GM20000 (cell line): ENCODE measurements at places on chromosomes 4 and X.

DNA sequence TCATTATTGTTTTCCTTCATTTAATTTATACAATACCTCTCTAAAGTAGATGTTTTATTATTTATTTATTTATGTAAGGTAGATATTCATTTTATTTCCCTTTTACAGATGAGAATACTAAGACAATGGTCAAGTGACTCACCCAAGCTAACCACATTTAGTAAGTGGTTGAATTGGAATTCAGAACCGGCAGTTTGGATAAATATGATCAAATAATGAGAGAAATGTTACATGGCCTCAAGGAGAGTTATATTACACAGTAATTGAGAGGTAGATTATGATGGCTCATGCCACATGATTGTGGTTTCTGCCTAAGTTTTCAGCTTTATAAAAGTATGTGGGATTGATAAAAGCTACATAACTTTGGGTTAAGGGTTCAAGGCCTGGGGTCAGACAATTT is 239.4 kb upstream of the BOD1L1 start:
- no peak for DNase-seq

GRCh38 chr4:142416711-142417275 is 429.3 kb downstream of the INPP4B start:
- no peak for DNase-seq

DNA sequence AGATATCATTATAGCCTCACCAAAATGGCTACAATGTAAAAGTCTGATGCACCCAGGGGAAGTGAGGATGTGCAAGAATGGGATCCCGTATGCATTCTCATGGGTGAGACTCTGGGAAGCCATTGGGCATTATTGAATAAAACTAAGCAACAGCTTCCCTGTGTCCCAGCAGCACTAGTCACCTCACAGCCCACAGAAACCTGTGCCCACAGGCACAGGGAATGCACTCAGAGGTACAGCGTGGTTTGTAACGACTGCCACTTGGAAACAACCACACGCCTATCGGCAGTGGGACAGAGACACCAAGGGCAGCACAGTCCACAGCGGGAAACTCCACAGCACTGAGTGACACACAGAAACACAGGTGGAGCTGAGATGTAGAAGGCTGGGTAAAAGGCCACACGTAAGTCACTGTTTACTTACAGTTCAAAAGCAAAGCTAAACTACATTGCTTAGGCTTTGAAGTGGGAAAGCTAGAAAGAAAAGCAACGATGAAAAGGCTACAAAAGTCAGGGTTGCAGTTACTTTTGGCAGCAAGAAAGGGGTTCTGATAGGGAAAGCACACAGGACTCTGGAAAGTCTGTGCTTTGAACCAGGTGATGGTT is 69.2 kb downstream of the HAUS3 start:
- no peak for DNase-seq

DNA sequence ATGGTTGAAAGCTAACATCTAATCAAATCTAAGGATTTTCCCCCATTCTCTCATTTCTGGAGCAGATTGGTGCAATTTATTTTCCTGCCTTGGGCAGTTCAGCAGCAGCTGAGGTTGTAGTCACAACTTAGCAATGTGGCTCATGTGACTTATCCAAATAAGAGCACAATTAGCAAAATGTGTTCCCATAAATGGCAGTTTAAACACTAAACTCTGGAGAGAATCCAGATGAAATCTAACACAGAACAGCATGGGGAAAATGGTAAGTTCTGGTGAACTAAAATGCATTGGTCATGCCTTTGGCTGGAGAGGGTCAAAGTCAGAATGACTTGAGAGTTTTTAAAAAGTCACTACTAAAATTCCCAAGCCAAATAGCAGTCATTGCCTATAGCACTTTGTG is 422.6 kb upstream of the DIPK2B start:
- DNase-seq: no peak

DNA sequence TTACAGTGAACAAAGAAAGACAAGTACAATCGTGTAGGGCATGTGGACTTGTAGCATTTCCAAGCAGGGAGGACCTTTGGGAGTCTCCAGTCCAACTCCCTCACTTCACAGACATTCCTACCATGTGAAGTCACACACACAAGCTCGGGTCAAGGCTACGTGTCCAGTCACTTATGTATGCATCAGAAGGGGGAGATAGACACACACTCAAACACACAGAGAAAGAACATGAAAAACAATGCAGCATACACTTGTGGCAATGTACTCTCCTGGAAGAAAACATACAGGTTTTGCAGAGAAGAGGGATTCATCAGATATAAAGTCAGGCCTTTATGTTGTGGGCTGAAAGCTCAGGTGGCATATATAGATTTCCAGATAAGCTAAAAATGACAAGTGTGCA is 136.1 kb upstream of the MID1 start:
- DNase-seq: no peak

- no peak for DNase-seq
These were observed 33.2 kb upstream of the ARSD start for GRCh38 chrX:2962381-2962780.

DNA sequence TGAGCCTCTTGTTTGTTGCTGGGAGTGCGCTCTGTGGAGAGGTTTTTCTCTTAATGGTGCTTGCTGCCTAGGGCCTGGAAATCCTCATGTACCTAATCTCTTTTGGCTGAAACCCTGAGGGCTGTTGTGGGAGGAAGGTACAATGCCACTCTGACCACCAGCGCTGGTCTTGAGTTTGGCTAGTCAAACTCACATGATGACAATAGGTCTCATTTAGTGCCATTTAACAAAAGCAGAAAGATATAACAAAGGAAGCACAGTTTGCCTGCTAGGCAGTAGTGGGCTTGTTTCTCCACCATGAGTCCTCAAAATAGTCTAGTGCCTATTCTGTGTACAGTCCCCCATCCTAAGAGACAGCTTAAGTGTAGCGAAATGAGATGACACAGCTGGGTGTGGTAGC is 111.3 kb downstream of the TSPAN7 start:
- DNase-seq: no peak

- DNase-seq: no peak
These were observed 90.3 kb upstream of the GK2 start for GRCh38 chr4:79498282-79498681.

- DNase-seq: no peak
These were observed 85.5 kb downstream of the BMPR1B start for GRCh38 chr4:94843216-94843615.

DNA sequence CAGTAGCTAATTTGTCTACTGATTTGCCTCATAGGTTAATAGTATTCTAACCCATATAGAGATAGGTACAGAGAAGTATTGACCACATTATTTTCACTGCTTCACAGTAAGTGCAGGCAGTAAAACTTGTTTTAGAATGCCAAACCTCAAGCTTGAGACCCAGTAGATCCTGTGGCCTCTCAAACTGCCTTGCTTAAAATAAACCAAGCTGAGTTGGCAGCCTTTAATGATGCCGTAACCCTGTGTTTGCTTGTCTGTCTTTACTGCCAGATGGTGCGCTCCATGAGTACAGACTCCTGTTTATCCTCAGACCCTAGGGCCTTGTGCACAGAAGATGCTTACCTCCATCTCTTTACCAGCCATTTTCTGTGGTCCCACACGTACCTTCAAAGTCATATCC is 50.8 kb downstream of the ANXA3 start:
- no peak for DNase-seq

DNA sequence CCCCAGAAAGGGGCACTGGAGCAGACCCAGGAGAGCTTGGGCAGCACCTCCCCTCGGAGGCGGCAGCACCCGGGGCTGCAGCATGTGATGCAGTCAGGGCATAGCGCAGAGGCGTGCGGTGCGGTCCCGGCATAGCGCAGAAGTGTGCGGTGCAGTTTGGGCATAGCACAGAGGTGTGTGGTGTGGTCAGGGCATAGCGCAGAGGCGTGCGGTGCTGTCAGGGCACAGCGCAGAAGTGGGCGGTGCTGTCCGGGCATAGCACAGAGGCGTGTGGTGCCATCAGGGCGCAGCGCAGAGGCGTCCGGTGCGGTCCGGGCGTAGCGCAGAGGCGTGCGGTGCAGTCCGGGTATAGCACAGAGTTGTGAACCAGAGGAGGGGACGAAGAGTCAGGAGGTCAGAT is 42.8 kb downstream of the ADRA2C start:
- no peak for DNase-seq

DNA sequence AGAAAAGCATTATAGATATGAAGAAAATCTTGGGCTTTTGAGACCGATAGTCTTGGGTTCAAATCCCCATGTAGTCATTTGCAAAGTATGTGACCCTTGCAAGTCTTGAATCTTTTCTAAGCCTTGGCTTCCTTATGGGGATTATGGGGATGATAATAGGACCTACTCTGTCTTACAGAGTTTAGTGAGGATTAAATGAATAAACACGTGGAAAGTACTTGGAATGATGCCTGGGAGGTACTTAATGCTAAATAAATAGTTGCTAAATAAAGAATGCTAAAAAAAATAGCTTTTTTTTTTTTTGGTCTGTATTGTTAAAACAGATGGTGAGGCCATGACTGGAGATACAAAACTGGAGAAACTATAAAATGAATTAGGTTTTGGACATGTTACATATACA is 292.7 kb downstream of the GPAT3 start:
- DNase-seq: no peak

GRCh38 chr4:114271031-114271430 is 291.6 kb upstream of the ARSJ start:
- DNase-seq: no peak

DNA sequence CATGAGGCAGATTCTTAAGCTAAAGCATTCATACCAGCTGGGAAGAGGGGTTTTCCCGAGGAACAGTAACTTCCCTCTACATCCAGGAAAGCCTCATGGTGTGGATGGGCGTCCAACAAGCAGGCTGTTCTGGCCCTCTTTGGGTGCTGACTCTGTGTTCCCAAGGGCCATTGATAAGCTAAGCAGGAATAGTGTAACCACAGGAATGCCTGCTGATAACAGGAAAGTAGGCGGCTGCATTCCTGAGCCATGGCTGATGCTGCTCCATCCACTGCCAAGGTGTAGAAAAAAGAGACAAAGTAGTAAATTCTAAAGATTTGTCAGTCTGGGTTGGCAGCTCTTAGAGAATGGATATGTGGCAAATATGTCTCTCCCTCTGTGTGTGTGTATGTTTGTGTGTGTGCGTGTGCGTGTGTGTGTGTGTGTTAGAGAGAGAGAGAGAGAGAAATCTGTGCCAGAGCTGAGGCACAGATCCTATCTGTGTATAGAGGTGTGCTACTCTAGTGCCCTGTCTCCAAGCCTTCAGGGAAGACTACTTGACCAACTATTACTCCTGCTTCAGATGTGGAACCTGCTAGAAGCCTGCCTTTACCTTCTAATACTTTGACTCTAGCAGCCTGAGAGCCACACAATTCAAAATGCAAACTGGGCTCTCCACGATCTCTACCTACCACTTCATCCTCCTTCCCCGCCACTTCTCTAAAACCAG is 353.1 kb upstream of the NR3C2 start:
- no peak for DNase-seq

- DNase-seq: no peak
These were observed 45.0 kb upstream of the NR3C2 start for GRCh38 chr4:148487181-148487580.

DNA sequence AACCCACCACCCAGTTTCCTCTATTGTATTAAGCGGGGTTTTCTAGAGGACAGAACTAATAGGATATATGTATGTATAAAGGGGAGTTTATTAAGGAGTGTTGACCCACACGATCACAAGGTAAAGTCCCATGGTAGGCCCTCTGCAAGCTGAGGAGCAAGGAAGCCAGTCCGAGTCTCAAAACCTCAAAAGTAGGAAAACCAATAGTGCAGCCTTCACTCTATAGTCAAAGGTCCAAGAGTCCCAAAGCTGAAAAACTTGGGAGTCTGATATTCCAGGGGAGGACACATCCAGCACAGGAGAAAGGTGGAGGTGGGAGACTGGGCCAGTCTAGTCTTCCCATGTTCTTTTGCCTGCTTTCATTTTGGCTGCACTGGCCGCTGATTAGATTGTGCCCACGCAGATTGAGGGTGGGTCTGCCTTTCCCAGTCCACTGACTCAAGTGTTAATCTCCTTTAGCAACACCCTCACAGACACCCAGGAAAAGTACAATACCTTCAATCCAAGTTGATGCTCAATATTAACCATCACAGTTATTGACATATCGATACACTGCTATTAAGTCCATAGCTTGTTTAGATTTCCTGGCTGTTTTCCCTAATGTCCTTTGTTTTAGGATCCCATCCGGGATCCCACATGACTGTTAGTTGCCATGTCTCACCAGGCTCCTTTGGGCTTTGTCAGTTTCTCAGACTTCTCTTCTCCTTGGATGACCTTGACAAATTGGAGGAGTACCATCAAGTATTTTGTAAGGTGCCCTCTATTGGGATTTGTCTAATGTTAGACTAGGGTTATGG is 12.2 kb downstream of the UCHL1 start:
- no peak for DNase-seq

GRCh38 chrX:68935362-68935761 is 106.5 kb downstream of the EFNB1 start:
- no peak for DNase-seq

DNA sequence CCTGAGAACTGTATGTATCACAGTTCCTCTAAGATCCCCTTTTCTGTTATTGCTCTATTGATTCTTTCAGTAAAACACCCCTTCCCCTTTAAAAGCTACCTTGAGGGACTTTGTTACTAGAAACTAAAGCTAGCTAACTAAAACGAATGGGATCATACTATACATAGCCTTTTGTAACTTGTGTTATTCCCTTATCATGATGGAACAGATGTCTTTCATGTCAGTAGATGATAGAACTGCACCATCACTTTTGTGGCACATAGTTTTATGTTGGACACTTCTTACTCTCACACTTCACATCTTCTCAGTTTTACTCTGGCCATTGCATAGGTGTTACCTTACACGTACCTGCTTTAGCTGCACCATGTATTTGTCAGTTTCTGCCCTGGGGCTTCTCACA is 46.6 kb upstream of the PGRMC2 start:
- no peak for DNase-seq
